ENCODE measurements at places on chromosomes 5 and 9.

GRCh38 chr9:86525182-86525581 is 171.0 kb upstream of the TUT7 start:
- DNase-seq = no peak

DNA sequence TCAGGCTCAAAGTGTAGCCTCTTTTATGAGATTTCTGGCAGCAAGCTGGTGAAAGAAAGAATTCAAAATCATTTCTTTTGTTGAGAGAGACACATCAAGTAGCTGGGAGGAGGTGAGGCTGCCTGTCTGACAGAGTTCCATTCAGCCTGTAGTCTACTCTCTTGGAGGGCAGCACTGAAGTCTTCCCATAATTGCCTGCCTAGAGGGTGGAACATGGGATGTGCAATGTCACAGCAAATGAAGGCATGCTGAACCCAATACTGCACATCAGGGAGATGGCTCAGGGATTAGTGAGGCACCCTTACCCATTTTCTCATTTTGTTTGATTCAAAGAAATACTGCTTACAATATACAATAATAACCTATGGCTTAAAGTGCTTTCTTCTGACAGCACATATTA is 475.7 kb downstream of the TMEM232 start:
- no peak for DNase-seq

- no peak for DNase-seq
Measured at GRCh38 chr5:100691548-100691947, 156.4 kb downstream of the FAM174A start.

- no peak for DNase-seq
Measured at GRCh38 chr9:93650448-93650847, 74.1 kb downstream of the PHF2 start.

- no peak for DNase-seq
Measured at GRCh38 chr5:57113481-57113880, 60.4 kb upstream of the GPBP1 start.

DNA sequence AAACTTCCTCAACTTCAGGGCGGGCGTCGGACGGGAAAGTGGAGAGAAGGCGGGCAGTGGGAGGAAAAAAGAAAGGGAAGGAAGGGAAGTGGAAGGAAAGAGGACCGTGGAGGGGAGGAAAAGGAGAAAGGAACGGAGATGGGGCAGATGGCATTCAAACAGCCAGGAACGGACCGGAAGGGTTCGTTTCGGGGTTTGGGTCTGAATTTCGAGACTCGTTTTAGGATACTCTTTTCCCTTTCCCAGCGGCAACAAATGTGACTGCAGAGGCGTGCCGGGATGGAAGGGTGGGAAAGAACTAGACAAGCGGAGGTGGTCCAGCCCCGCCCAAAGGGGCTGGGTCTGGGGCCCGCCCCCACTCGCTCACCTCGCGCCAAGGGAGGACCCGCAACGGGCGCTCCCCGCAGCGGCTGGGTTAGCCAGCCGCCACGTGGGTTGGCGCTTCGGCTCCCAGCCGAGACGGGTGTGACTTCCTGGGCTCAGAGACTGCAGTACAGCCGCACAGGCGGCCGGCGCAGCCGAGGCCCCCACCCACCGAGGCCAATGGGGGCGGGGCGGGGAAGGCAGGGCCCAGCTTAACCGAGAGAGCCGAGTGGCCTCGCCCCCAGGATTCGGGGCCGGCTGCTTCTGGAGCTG is 2.7 kb downstream of the VCAN start:
- peak; percentile 55 for DNase-seq

DNA sequence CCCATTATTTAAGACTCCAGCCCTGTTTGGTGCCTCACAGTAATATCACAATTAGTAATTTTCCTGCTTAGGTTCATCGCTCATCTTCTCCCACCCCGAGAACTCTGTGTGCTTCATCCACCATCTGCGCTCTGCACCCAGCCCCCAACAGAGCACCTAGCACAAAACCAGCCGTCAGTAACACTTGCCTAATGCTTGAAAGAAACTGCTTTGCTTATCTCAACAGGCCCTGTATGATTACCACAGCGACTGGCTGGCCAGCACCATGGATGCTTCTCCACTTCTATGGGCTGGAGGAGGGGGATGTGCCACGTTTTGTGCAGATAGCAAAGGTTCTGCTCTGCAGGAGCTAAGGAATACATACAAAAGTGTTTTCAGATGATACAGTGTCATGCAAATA is 166.8 kb downstream of the SPOCK1 start:
- DNase-seq = no peak

- no peak for DNase-seq
Measured at GRCh38 chr5:154713615-154714125, 41.5 kb upstream of the LARP1 start.

DNA sequence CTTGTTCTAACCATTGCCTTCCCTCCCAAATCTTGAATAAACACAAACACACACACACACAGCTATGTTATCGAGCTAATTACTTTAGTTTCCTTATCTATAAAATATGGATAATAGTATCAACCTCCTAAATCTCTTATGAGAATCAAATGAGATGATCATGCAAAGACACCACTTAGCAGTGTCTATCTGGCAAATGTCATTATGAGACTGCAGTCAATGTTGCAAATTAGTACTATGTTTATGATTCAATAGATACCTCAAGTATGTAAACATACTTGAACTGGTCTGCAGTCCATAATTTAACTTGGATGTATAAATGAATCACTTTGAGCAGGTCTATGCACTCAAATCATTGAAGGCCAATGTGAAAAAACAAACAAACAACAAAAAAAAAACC is 22.2 kb upstream of the ERAP2 start:
- no peak for DNase-seq

GRCh38 chr9:82732928-82733327 is 330.0 kb downstream of the RASEF start:
- no peak for DNase-seq

- no peak for DNase-seq
Measured at GRCh38 chr5:52943285-52943684, 45.9 kb upstream of the ITGA2 start.

GRCh38 chr9:75471549-75472114 is 383.3 kb downstream of the OSTF1 start:
- DNase-seq = no peak

- DNase-seq = no peak
Measured at GRCh38 chr9:122060481-122060880, 32.6 kb downstream of the TTLL11 start.

DNA sequence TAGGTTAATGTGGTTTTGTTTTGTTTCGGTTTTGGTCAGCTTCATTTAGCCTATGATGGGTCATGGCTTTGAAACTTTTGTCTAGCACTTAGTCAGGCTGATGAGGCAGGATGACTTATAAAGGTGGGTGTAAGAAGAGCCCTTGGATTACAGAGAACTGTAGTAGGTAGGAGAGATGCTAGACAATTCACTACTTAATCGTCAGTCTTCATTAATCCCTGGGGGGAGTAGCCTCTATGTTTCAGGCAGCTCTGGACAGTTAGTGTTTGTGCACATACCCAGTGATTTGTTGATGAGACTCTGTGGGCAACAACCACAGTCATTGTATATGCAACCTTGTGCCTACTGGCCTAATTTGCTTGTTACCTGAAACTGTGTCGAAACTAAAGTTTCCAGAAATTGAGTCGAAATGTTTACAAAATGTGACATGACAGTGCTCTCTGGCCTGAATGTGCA is 113.3 kb downstream of the MTREX start:
- DNase-seq = no peak

DNA sequence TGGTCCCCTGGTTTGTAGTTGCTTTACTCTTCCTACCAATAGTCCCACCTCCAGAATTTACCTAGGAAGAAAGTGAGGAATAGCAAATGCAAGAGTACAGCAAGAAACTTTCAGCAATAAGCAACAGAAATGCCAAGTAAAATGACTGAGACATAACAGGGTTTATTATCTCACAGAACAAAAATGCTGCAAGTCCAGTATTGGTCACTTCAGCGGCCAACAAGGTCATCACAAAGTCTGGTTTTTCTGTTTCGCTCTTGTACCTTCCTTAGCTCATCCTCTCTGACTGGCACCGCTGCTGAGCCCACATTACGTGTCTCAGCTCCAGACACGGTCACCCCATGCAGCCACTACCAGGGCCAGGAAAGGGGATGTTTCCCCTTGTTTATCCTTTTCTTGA is 82.7 kb downstream of the RFK start:
- no peak for DNase-seq

GRCh38 chr5:29037716-29038115 is 1999.3 kb upstream of the CDH9 start:
- no peak for DNase-seq

GRCh38 chr9:6640268-6641051 is 5.1 kb downstream of the GLDC start:
- DNase-seq = no peak

- DNase-seq = no peak
Measured at GRCh38 chr9:4430432-4431261, 59.6 kb upstream of the SLC1A1 start.
